ENCODE measurements at places on chromosomes 1 and 21. TPM values are rescaled to one million over a fixed set of nuclear protein-coding genes. Genes with fewer than 3 reads are reported as not detected.

Gene NGF
- total RNA-seq = not detected

Gene ARHGEF11
- total RNA-seq = 24.1 TPM

Gene OR10Z1
- not detected for total RNA-seq

Gene C1orf87
- not detected for total RNA-seq

Gene RGS8
- not detected for total RNA-seq

Gene SPRR2A
- not detected for total RNA-seq

Gene PYHIN1
- total RNA-seq = 83.6 TPM

Gene ZNF648
- total RNA-seq = not detected

Gene LBR
- 150 TPM for total RNA-seq

Gene APCS
- not detected for total RNA-seq

Gene DNM3
- 2.7 TPM for total RNA-seq

Gene FAM72B
- total RNA-seq = not detected

Gene GJB5
- not detected for total RNA-seq

DNA sequence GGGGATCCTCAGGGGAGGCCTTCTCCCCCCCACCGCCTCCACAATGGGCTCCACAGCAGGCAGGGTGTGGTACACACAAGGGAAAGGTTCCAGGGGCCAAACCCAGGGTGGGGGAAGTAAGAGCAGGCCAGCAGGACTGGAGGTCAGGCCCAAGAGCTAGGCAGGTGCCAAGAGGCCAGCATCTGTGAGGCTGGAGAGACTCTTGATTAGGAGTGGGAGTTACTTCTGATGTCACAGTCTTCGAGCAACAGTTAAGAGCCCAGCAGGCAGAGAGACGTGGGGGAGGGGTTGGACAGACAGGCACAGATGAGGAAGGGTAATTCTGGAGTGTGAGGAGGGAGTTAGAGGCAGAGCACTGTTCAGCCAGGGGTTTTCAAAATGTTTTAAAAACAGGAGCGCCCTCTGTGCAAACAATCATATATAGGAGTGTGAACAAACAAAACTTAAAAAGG is 55.8 kb downstream of the SLC9A1 start:
- H3K4me1 ChIP-seq = no peaks in the 10 kb centered on the region
- no peaks in the 10 kb centered on the region for H3K36me3 ChIP-seq
- no peaks in the 10 kb centered on the region for H3K27me3 ChIP-seq

- DNase-seq = no peak
- no peaks in the 10 kb centered on the region for H3K36me3 ChIP-seq
- H3K4me1 ChIP-seq = no peaks in the 10 kb centered on the region
- no peak overlapping the region for H3K4me3 ChIP-seq
Measured at GRCh38 chr1:237999426-238000052, 108.8 kb upstream of the ZP4 start.

DNA sequence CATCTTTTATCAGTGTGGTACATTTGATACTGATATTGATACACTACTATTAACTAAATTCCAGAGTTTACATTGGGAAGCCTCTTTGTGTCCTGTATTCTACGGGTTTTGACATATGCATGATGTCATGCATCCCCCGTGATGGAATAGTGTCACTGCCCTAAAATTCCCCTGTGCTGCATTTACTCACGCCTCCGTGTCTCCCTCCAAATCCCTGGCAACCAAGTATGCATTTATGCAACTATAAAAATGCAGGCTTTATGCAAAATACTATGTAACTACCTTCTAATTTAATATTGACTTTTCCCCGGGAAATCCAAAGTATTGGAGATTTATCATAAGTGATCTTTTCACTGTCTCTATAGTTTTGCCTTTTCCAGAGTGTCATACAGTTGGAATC is 453.7 kb upstream of the RUNX1 start:
- H3K27ac ChIP-seq = no peak overlapping the region
- no peaks in the 10 kb centered on the region for H3K27me3 ChIP-seq
- no peak overlapping the region for H3K4me3 ChIP-seq
- peaks cover 19% of the 10 kb centered on the region for H3K4me1 ChIP-seq
- no peak for DNase-seq

DNA sequence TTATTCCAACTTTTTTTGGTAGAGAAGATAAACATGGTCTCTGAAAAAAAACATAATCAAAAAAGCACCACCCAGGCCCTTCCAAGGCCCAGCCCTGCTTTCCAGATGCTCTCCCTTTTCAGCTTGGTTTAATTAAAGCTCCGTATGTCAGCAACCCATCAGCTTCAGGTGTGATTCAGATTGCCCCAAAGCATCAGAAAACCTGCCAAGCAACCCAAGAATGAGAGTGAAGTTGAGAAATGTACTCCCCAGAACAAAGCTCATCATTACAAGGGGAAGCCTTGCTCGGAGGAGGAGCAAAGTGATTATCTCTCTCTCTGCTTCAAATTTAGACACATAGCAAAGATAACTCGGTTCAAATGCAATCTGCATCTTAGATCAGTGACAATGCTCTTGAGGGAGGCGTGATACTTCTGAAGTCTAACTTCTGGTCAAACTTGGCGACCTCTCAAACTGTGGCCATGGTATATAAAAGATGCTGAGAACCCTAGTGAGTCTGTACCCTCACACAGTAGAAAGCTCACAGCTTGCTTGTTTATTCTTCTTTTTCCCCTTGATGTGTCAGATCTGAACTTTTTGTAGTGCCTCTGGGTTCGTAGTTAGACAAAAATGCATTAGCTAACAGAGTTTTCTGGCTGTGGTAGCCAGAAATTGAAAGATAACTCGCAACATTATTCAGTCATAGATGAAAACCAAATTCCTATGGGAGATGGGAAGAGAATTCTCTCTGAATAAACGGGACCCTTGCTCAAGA is 63.3 kb upstream of the ZC3H11B start:
- H3K36me3 ChIP-seq = no peaks in the 10 kb centered on the region
- no peaks in the 10 kb centered on the region for H3K4me1 ChIP-seq
- H3K27me3 ChIP-seq = no peaks in the 10 kb centered on the region

DNA sequence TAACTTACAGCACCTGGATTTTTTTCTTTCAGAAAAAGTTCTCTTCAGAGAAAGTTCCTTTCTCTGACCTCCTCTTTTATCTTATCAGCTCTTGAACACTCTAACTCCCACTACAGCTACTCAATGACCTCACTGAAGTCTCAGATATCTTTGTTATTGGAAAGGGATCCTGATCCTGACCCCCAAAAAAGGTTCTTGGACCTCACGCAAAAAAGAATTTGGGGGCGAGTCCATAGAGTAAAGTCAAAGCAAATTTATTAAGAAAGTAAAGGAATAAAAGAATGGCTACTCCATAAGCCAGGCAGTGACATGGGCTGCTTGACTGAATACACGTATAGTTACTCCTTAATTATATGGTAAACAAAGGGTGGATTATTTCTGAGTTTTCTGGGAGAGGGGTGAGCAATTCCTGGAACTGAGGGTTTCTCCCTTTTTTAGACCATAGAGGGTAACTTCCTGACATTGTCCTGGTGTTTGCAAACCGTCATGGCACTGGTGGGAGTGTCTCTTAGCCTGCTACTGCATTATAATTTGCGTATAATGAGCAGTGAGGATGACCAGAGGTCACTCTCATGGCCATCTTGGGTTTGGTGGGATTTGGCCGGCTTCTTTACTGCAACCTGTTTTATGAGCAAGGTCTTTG is 44.2 kb downstream of the WDR64 start:
- no peaks in the 10 kb centered on the region for H3K4me1 ChIP-seq
- no peaks in the 10 kb centered on the region for H3K27me3 ChIP-seq
- H3K36me3 ChIP-seq = no peaks in the 10 kb centered on the region

- no peak for DNase-seq
- H3K4me1 ChIP-seq = no peaks in the 10 kb centered on the region
- H3K27ac ChIP-seq = no peak overlapping the region
- H3K4me3 ChIP-seq = no peak overlapping the region
Measured at GRCh38 chr1:167185062-167185461, 35.6 kb upstream of the POU2F1 start.

GRCh38 chr1:12019858-12020509 is 686 bp downstream of the MIIP start:
- no peaks in the 10 kb centered on the region for H3K27me3 ChIP-seq
- H3K4me3 ChIP-seq = peak overlapping the region; percentile 19
- H3K27ac ChIP-seq = peak overlapping the region; percentile 74
- H3K36me3 ChIP-seq = peaks cover 4% of the 10 kb centered on the region
- H3K4me1 ChIP-seq = peaks cover 17% of the 10 kb centered on the region

GRCh38 chr1:66930823-66931174 is 6.0 kb downstream of the MIER1 start:
- H3K4me3 ChIP-seq = peak overlapping the region; percentile 67
- no peaks in the 10 kb centered on the region for H3K27me3 ChIP-seq
- H3K36me3 ChIP-seq = no peaks in the 10 kb centered on the region
- H3K27ac ChIP-seq = peak overlapping the region; percentile 95

GRCh38 chr1:53325326-53326087 is 2.4 kb downstream of the LRP8 start:
- no peak for DNase-seq
- peak overlapping the region; percentile 60 for H3K27ac ChIP-seq
- H3K4me1 ChIP-seq = peaks cover 12% of the 10 kb centered on the region
- H3K4me3 ChIP-seq = peak overlapping the region; percentile 7

GRCh38 chr1:153535242-153536011 is at the start of gene S100A6:
TSS of gene S100A6 (minus strand) at chr1:153535991. CDS start at chr1:153535339, 652 bp downstream.
- no peaks in the 10 kb centered on the region for H3K27me3 ChIP-seq
- H3K4me1 ChIP-seq = peaks cover 79% of the 10 kb centered on the region
- peak within 1 kb of the TSS; percentile 79 for H3K4me3 ChIP-seq
- DNase-seq = peak; percentile 44
- peak within 1 kb of the TSS; percentile 92 for H3K27ac ChIP-seq
- peaks cover 7% of the 10 kb centered on the region for H3K36me3 ChIP-seq

GRCh38 chr1:168977618-168978017 is 128.9 kb upstream of the ATP1B1 start:
- H3K4me3 ChIP-seq = no peak overlapping the region
- no peak for DNase-seq
- H3K27ac ChIP-seq = no peak overlapping the region
- H3K36me3 ChIP-seq = no peaks in the 10 kb centered on the region
- H3K27me3 ChIP-seq = no peaks in the 10 kb centered on the region

DNA sequence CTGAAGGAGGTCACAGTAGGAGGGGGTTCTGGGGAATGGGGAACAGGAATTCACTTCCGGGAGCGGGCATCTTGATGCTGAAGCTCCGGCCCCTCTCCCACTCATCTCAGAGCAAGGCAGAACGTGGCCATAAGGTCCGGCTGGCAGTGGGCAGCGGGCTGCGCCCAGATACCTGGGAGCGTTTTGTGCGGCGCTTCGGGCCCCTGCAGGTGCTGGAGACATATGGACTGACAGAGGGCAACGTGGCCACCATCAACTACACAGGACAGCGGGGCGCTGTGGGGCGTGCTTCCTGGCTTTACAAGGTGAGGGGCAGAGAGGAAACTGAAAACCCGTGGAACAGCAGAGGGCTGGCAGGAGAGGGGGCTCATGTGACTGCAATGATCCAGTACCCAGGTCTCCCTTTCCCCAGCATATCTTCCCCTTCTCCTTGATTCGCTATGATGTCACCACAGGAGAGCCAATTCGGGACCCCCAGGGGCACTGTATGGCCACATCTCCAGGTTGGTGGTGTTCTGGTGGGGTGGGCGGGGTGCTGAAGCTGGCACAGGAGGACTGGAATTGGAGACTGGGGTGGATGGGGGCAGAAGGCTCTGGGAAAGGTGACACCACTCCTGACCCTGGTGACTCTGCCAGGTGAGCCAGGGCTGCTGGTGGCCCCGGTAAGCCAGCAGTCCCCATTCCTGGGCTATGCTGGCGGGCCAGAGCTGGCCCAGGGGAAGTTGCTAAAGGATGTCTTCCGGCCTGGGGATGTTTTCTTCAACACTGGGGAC is 3.0 kb downstream of the SLC27A3 start:
- peaks cover 26% of the 10 kb centered on the region for H3K4me1 ChIP-seq
- H3K4me3 ChIP-seq = no peak overlapping the region

DNA sequence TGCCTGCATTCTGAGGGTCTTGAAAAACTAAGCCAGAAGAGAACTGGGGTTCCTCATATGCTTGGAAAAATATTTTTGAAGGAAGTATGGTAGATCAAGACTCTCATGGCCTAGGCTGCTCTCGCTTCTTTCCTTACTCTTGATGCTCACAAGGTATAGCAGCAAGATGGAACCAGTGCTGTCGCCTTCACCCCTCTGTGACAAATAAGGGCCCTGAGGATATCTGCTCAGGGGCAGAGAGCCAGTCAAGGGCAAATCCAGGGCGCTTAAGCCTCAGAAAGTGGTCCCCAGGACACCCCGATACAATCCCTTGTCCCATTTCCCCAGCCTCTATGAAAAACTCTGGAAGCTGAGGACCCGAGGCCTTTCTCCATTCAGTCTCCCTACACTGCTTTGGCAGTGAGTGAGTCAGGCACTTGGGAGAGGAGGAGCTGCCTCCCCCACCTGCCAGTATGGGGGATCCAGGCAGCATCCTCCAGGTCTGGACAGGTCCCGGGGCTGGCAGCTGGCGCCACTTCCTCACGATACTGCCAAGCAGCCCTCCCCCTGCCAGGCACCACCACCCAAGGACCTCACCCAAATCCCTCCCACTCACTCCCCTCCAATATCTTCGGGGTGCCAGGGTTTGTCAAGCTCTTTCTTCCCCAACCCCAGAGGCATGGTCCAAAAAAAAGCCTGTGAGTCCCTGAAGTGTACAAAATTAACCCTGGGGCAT is 1.3 kb downstream of the IGSF9 start:
- no peaks in the 10 kb centered on the region for H3K36me3 ChIP-seq
- H3K4me3 ChIP-seq = no peak overlapping the region
- peaks cover 21% of the 10 kb centered on the region for H3K27me3 ChIP-seq
- H3K4me1 ChIP-seq = peaks cover 13% of the 10 kb centered on the region
- no peak overlapping the region for H3K27ac ChIP-seq

DNA sequence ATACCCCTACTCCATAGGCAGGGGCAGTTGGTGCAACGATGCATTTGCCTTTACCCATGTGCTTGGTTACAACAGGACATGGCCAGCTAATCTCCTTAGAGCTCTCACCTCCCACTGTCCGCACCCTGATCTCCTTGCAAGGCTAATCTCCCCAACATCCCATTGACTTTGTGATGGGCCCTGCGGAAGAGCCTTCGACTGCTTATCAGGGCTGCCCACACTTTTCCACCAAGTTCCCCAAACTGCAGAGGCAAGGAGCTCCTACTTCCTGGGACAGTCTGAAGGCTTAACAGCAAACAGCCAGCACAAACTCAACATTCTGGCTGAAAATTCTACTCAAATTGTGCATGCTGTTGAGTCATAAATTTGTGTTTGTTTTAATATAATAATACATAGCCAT is 36.0 kb downstream of the C1orf94 start:
- no peaks in the 10 kb centered on the region for H3K4me1 ChIP-seq
- no peak overlapping the region for H3K27ac ChIP-seq
- no peak overlapping the region for H3K4me3 ChIP-seq
- no peaks in the 10 kb centered on the region for H3K27me3 ChIP-seq
- DNase-seq = no peak
- H3K36me3 ChIP-seq = no peaks in the 10 kb centered on the region

Data from CD4-positive, alpha-beta memory T cell (primary cell).